Ascending aorta (tissue), 2 donors: ENCODE measurements at places on chromosomes 1 and 21. TPM values are rescaled to one million over a fixed set of nuclear protein-coding genes. Genes with fewer than 3 reads are reported as not detected.

C1orf116 gene
- not detected for total RNA-seq

TNFRSF9 gene
- not detected for total RNA-seq

- H3K36me3 ChIP-seq, result no peaks in the 10 kb centered on the region
- no peak overlapping the region for H3K4me3 ChIP-seq
- H3K27me3 ChIP-seq, result no peaks in the 10 kb centered on the region
- H3K4me1 ChIP-seq, result no peaks in the 10 kb centered on the region
- H3K27ac ChIP-seq, result no peak overlapping the region
These were observed 161.8 kb upstream of the PDE4B start for GRCh38 chr1:65630855-65631254.

SLAMF1 gene
- not detected for total RNA-seq

- H3K4me1 ChIP-seq, result no peaks in the 10 kb centered on the region
- H3K27ac ChIP-seq, result no peak overlapping the region
- peaks cover 53% of the 10 kb centered on the region for H3K36me3 ChIP-seq
These were observed 117.0 kb downstream of the CD247 start for GRCh38 chr1:167401260-167401873.

DNA sequence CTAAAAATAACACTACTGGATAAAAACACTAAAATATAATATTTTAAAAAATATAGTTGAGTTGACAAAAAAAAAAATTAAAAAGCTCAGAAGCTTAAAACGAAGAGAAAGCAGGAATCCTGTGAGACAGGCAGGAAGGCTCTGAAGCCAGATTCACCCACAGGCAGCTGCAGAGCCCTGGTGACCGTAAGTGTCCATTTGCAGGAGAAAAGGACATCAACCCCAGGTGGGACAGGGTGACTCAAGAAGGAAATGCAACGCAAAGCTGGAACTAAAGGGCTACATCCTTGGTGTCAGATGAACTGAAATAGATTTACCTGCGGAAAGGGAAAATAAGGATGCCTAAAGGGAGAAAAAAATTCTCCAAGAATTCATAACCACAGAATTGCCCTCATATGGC, 46.8 kb downstream of the USP24 start:
- H3K4me1 ChIP-seq, result no peaks in the 10 kb centered on the region
- no peak for DNase-seq
- H3K4me3 ChIP-seq, result no peak overlapping the region
- H3K27me3 ChIP-seq, result no peaks in the 10 kb centered on the region
- H3K27ac ChIP-seq, result no peak overlapping the region

DNA sequence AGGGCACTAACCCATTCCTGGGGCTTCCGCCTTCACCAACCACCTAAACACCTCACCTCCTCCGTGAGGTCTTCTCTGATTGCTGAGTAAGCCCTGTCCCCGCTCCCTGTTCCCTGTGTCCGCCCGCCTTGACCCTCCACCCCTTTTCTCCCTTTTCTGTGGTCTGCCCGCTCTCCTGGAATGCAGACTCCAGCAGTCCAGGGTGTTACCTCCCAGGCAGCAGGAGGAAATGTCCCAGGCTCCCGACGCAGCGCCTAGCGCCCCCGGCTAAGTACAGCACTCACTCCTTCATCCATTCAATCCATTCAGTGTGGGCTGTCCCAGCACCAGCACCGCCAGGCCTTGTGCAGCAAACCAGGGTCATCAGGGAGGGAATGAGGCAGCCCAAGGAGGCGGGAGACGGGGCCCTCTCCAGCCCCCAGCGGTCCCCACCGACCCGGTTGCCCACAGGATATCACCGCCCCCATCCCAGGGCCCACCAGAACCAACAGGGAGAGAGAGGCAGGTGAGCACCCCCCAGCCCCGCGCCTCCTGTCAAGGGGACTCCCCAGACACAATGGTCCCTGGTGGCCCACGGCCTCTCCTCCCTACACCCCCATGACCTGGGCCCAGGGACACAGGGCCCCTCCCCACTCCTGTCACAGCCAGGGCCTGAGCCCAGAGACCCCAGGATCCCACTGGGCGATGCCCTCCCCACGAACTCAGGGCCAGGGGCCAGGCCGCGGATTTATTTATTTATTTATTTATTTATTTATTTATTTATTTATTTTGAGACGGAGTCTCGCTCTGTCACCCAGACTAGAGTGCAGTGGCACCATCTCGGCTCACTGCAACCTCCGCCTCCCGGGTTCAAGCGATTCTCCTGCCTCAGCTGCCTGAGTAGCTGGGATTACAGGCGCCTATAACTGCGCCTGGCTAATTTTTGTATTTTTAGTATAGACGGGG, 10.2 kb downstream of the TNFRSF14 start:
- no peaks in the 10 kb centered on the region for H3K4me1 ChIP-seq
- no peaks in the 10 kb centered on the region for H3K27me3 ChIP-seq
- no peak overlapping the region for H3K4me3 ChIP-seq
- H3K27ac ChIP-seq, result no peak overlapping the region
- H3K36me3 ChIP-seq, result no peaks in the 10 kb centered on the region

DNA sequence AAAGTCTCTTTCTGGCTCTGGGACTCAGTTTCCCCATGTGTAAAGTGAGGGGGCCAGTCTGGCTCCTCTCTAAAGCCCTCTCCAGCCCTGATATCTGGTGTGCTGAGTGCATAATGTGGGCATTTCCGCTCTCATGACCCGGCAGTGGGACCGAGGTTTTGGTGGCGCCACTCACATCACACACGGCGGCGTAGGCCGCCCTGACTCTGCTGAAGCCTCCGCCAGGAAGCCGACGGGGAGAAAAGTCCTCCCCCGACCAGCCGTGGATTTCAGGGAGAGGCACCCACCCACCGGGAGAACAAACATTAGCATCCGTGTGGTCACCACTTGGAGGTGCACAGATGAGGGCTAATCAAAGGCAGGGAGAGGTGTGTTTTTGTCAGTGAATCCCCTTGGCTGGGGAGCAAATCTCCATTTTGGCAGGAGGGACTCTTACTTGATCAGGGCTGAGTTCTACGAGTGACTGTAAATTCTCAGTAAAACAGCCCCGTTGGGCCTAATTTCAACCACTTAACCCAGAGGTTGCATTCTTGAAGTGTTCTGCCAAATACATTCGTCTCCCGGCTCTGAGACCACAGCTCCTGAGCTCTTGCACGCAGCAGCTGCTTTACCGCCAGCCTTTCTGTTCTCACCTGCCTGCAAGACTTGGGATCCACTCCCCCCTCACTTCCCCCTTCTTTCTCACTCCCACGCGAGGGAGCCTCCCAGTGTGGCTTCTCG, 118.2 kb downstream of the FOXD2 start:
- H3K36me3 ChIP-seq, result no peaks in the 10 kb centered on the region
- H3K27me3 ChIP-seq, result no peaks in the 10 kb centered on the region
- no peaks in the 10 kb centered on the region for H3K4me1 ChIP-seq

DNA sequence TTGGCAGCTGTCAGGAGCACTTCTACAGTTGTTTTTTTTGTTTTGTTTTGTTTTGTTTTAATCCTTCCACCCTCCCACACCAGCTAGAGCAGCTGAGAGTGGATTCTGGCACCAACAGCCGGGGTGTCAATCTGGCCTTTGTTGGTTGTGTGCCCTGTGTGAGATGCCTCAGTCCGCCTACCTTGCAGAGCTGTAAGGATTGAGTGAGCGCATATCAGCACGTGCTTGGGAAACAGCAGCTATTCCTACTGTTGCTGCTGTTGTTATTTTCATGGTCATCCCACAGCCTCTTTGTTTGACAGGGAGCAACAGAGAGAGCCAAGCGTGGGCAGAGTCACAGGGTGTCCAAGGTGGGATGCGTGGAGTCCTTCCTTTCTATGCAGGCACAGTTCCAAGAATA, 50.4 kb downstream of the PGBD5 start:
- no peak overlapping the region for H3K27ac ChIP-seq
- H3K4me3 ChIP-seq, result no peak overlapping the region
- H3K36me3 ChIP-seq, result no peaks in the 10 kb centered on the region
- DNase-seq, result no peak
- H3K27me3 ChIP-seq, result no peaks in the 10 kb centered on the region

DEPDC1 gene
- not detected for total RNA-seq
